Endodermal cell (in vitro differentiated cells): ENCODE measurements at places on chromosomes 5 and 9. TPM values are rescaled to one million over a fixed set of nuclear protein-coding genes. Genes with fewer than 3 reads are reported as not detected.

- H3K4me1 ChIP-seq: no peaks in the 10 kb centered on the region
- no peak for DNase-seq
- H3K27ac ChIP-seq: no peak overlapping the region
- no peaks in the 10 kb centered on the region for H3K36me3 ChIP-seq
- no peaks in the 10 kb centered on the region for H3K27me3 ChIP-seq
Measured at GRCh38 chr5:14572836-14573235, 8.8 kb upstream of the OTULINL start.

- no peak overlapping the region for H3K4me3 ChIP-seq
- no peak overlapping the region for H3K27ac ChIP-seq
- no peaks in the 10 kb centered on the region for H3K27me3 ChIP-seq
- H3K4me1 ChIP-seq: no peaks in the 10 kb centered on the region
- DNase-seq: no peak
Measured at GRCh38 chr5:55303238-55303690, 4.2 kb downstream of the DHX29 start.

- no peak overlapping the region for H3K4me3 ChIP-seq
- no peaks in the 10 kb centered on the region for H3K27me3 ChIP-seq
- no peaks in the 10 kb centered on the region for H3K36me3 ChIP-seq
Measured at GRCh38 chr5:79798893-79799590, 109.4 kb downstream of the CMYA5 start.

GRCh38 chr5:88656221-88656950, 226.6 kb downstream of the MEF2C start:
- H3K36me3 ChIP-seq: no peaks in the 10 kb centered on the region
- DNase-seq: no peak
- H3K4me3 ChIP-seq: no peak overlapping the region
- H3K27me3 ChIP-seq: peaks cover 60% of the 10 kb centered on the region

- H3K36me3 ChIP-seq: no peaks in the 10 kb centered on the region
- no peaks in the 10 kb centered on the region for H3K27me3 ChIP-seq
- peak within 1 kb of the TSS; percentile 86 for H3K27ac ChIP-seq
- H3K4me1 ChIP-seq: no peaks in the 10 kb centered on the region
- H3K4me3 ChIP-seq: no peak within 1 kb of the TSS
- peak; percentile 90 for DNase-seq
Measured at GRCh38 chr9:131289301-131290035, at the start of gene PLPP7. PLPP7 (plus strand) TSS chr9:131289723; CDS start chr9:131289998, 275 bp downstream.

GRCh38 chr5:129972465-129973141, 68.3 kb downstream of the CHSY3 start:
- no peaks in the 10 kb centered on the region for H3K27me3 ChIP-seq
- H3K4me3 ChIP-seq: no peak overlapping the region
- no peaks in the 10 kb centered on the region for H3K4me1 ChIP-seq
- no peak for DNase-seq
- no peaks in the 10 kb centered on the region for H3K36me3 ChIP-seq

- H3K4me3 ChIP-seq: no peak overlapping the region
- no peaks in the 10 kb centered on the region for H3K4me1 ChIP-seq
- H3K36me3 ChIP-seq: no peaks in the 10 kb centered on the region
- DNase-seq: no peak
- no peaks in the 10 kb centered on the region for H3K27me3 ChIP-seq
Measured at GRCh38 chr9:19445452-19445851, 36.6 kb downstream of the ACER2 start.

- H3K4me3 ChIP-seq: no peak overlapping the region
- H3K4me1 ChIP-seq: peaks cover 43% of the 10 kb centered on the region
- peak; percentile 26 for DNase-seq
- H3K36me3 ChIP-seq: peaks cover 95% of the 10 kb centered on the region
Measured at GRCh38 chr5:78626009-78626571, 22.5 kb downstream of the LHFPL2 start.

DNA sequence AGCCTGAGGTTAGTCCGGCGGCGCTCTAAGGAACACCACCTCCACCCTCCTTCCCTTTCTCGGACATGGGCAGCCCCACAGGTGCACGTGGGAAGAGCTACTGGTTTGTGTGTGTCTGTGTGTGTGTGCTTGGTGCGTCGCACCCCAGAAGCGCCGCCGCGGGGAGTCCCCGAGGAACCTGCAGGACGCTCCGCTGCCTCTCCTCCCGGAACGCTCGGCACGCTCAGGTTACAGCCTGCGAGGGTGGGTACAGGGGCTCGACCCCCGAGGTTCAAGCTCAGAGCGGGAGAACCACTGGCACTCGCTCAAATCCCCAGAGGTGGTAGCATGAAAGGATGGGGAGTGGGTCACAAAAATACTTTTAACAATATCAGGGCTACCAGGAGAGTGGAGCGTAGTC, 2.0 kb downstream of the ASTN2 start:
- H3K27me3 ChIP-seq: peaks cover 70% of the 10 kb centered on the region
- no peaks in the 10 kb centered on the region for H3K36me3 ChIP-seq
- peak; percentile 60 for DNase-seq
- no peaks in the 10 kb centered on the region for H3K4me1 ChIP-seq
- H3K4me3 ChIP-seq: peak overlapping the region; percentile 81

DNA sequence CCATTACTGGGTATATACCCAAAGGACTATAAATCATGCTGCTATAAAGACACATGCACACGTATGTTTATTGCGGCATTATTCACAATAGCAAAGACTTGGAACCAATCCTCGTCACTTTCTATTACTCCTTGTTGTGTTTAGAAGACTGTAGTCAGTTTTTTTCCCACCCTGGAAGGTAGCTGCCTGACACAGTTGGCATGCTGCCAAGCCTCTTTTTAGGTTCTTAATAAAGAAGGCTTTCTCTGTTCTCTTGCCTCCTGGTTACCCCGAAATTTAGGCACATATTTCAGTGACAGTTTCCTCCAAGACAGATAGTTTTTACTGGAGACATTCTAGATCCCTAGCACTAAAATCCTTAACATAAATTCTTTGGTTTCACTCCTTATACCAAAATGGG, 205.4 kb upstream of the PCSK5 start:
- H3K27me3 ChIP-seq: no peaks in the 10 kb centered on the region
- no peaks in the 10 kb centered on the region for H3K4me1 ChIP-seq
- no peak overlapping the region for H3K4me3 ChIP-seq
- no peak for DNase-seq
- H3K27ac ChIP-seq: no peak overlapping the region
- H3K36me3 ChIP-seq: no peaks in the 10 kb centered on the region

Gene SCGB3A2
- total RNA-seq: 18.7 and 28.8 TPM in 2 replicates

Gene ELAVL2
- 2.8 to 6.2 TPM (median 6.1 TPM) in 3 replicates for total RNA-seq

Gene IFNB1
- total RNA-seq: not detected in 3 replicates

Gene LECT2
- not detected in 2 replicates for total RNA-seq

Gene ARID3C
- 0.63 to 1.1 TPM (median 0.80 TPM) in 3 replicates for total RNA-seq

Gene RBM18
- total RNA-seq: 15.8 and 17.3 TPM in 2 replicates
